ENCODE measurements at places on chromosomes 4 and X.
A peak's percentile ranks its signal among the peaks of the same experiment; 100 is the strongest.

DNA sequence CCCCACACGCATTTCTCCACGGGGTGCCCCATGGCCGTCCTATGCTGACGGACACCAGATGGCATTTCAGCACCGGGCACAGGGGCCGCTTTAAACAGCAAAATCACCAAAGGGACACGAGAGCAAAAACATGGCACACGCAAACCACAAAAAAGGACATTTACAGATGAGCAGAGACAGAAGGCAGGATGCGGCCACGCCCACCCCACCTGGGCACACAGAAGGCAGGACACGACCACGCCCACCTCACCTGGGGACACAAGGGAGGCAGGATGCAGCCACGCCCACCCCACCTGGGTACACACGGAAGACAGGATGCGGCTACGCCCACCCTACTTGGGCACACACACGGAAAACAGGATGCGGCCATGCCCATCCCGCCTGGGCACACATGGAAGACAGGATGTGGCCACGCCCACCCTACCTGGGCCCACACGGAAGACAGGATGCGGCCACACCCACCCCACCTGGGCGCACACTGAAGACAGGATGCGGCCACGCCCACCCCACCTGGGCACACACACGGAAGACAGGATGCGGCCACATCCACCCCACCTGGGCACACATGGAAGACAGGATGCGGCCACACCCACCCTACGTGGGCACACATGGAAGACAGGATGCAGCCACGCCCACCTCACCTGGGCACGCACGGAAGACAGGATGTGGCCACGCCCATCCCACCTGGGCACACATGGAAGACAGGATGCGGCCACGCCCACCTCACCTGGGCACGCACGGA, 69.1 kb downstream of the FAM53A start:
- H3K4me1 ChIP-seq: no peaks in the 10 kb centered on the region
- DNase-seq: peak; percentile 56
- H3K27me3 ChIP-seq: no peaks in the 10 kb centered on the region
- H3K4me3 ChIP-seq: no peak overlapping the region

GRCh38 chrX:49264460-49264859, at the start of gene FOXP3:
TSS of gene FOXP3 (minus strand) at chrX:49264710. CDS start at chrX:49258505, 6,205 bp downstream.
- no peak within 1 kb of the TSS for H3K27ac ChIP-seq
- H3K4me1 ChIP-seq: peaks cover 5% of the 10 kb centered on the region
- H3K36me3 ChIP-seq: no peaks in the 10 kb centered on the region
- H3K27me3 ChIP-seq: no peaks in the 10 kb centered on the region
- no peak for DNase-seq

GRCh38 chr4:143348233-143349077, 11.8 kb downstream of the GAB1 start:
- no peak overlapping the region for H3K27ac ChIP-seq
- no peaks in the 10 kb centered on the region for H3K4me1 ChIP-seq
- DNase-seq: no peak
- H3K4me3 ChIP-seq: no peak overlapping the region

- H3K36me3 ChIP-seq: no peaks in the 10 kb centered on the region
- no peak overlapping the region for H3K4me3 ChIP-seq
- H3K27me3 ChIP-seq: peaks cover 2% of the 10 kb centered on the region
- H3K27ac ChIP-seq: no peak overlapping the region
- no peak for DNase-seq
These were observed 22.2 kb downstream of the PSAPL1 start for GRCh38 chr4:7412554-7412912.

GRCh38 chr4:169383724-169384123, 113.0 kb upstream of the SH3RF1 start:
- H3K4me3 ChIP-seq: no peak overlapping the region
- no peak for DNase-seq
- H3K4me1 ChIP-seq: no peaks in the 10 kb centered on the region
- no peak overlapping the region for H3K27ac ChIP-seq
- H3K27me3 ChIP-seq: no peaks in the 10 kb centered on the region

DNA sequence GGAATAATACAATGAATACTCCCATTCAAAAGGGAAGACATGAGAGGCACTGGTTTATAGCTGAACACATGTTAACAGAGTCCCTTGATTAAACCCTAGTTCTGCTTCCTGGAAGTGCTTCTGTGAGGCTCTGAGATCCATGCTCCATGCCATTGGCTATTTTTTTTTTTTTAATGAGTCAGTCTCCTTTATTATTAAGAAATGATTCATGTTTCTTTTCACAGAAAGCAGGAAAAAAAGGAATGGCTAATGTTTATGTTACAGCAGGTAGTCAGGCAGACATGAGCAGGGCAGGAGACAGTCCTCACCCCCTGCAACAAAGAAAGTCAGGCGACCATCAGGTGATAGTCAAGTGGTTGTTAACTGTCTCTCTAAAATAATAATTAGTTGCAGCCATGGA, 598.7 kb downstream of the EPHA5 start:
- no peaks in the 10 kb centered on the region for H3K4me1 ChIP-seq
- no peak overlapping the region for H3K27ac ChIP-seq
- no peak for DNase-seq

GRCh38 chr4:152777488-152777887, 2.0 kb downstream of the TIGD4 start:
- no peak overlapping the region for H3K4me3 ChIP-seq
- no peak for DNase-seq
- no peak overlapping the region for H3K27ac ChIP-seq
- H3K4me1 ChIP-seq: peaks cover 15% of the 10 kb centered on the region

- H3K27me3 ChIP-seq: no peaks in the 10 kb centered on the region
- DNase-seq: no peak
- peaks cover 4% of the 10 kb centered on the region for H3K4me1 ChIP-seq
- no peak overlapping the region for H3K27ac ChIP-seq
These were observed 499.8 kb downstream of the MID1IP1 start for GRCh38 chrX:39301036-39301435.

- H3K4me1 ChIP-seq: no peaks in the 10 kb centered on the region
- H3K4me3 ChIP-seq: no peak overlapping the region
- H3K27ac ChIP-seq: no peak overlapping the region
These were observed 10.8 kb upstream of the SFRP2 start for GRCh38 chr4:153799694-153800074.

DNA sequence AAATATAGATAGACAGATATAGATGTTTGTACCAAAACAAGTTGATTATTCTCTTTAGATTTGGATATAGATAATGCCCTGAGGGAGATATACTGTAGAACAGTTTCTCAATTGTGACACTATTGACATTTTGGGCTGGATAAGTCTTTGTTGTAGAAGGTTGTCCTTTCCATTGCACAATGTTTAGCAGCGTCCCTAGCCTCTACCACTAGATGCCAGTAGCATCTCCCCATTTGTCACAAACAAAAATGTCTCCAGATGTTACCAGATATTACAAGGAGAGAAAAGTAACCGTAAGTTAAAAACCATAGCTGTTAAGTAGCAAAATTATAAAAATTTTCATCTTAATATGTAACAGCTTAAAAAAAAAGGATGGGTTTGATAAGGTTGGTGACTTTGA, 2595.3 kb downstream of the ARAP2 start:
- H3K4me1 ChIP-seq: no peaks in the 10 kb centered on the region
- no peak overlapping the region for H3K4me3 ChIP-seq
- no peak overlapping the region for H3K27ac ChIP-seq
- H3K36me3 ChIP-seq: no peaks in the 10 kb centered on the region
- no peak for DNase-seq

GRCh38 chrX:10021461-10022272, 54.5 kb downstream of the CLDN34 start:
- H3K36me3 ChIP-seq: no peaks in the 10 kb centered on the region
- H3K27me3 ChIP-seq: no peaks in the 10 kb centered on the region
- no peak overlapping the region for H3K4me3 ChIP-seq
- no peaks in the 10 kb centered on the region for H3K4me1 ChIP-seq
- no peak overlapping the region for H3K27ac ChIP-seq
- no peak for DNase-seq

DNA sequence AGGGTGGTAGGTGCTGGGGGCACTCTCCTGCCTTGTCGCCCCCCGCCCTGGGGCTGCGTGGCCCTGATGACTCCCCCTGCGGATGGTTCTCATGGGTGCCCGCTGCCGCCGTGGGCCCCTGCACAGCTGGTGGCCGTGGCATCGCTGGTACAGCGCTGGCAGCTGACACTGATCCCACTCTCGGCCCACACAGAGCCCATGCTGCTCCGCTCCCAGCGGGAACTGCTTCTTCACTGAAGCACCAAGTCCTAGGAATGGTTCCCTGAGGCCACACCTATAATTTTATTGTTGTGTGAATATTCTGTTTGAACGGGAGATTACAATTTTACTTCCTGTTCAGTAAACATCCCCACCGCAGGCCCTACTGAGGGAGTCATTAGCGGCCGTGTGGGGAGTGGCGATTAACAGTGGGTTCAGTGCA, 138.6 kb upstream of the NKX1-1 start:
- no peak overlapping the region for H3K4me3 ChIP-seq
- peak overlapping the region; percentile 43 for H3K27ac ChIP-seq
- H3K36me3 ChIP-seq: no peaks in the 10 kb centered on the region
- H3K4me1 ChIP-seq: no peaks in the 10 kb centered on the region
- DNase-seq: peak; percentile 34

GRCh38 chr4:126395664-126396063, 1080.9 kb downstream of the FAT4 start:
- no peak for DNase-seq
- no peaks in the 10 kb centered on the region for H3K4me1 ChIP-seq
- H3K4me3 ChIP-seq: no peak overlapping the region
- H3K27ac ChIP-seq: no peak overlapping the region
- H3K36me3 ChIP-seq: no peaks in the 10 kb centered on the region
- no peaks in the 10 kb centered on the region for H3K27me3 ChIP-seq

DNA sequence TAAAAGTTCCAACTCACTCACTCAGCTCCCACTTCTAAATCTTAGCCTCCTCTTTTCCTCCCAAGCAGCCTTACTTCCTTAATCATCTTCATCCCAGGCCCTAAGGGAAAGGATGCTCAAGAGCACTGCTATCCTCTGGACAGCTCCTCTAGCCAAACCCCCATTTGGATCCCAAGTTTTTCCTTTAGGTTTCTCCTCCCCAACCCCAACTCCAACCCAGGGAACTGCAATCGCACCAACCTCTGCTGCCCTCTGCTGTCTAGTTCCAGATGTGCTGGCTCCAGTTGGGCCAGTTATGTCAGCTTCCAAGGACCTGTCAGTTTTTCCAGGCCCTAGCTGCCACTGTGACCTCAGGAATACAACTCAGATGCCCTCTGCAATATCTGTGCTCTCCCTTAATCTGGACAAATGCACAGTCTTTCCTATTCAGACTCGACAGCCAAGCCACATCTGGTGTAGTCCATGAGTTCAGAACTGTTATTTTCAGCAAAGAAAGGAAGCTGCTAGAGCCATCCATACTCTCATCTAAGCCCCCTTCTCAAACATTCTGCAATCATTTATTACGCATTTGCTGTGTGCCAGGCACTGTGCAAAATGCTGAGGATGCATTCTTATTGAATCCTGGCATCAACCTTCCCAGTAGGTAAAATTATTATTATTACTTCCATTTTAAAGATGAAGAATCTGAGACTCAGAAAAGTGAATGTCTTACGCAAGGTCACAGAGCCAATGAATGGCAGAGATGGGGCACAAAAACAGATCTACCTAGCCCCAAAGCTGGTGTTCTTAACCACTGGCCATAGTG, 12.3 kb upstream of the XPNPEP2 start:
- no peak overlapping the region for H3K27ac ChIP-seq
- H3K36me3 ChIP-seq: no peaks in the 10 kb centered on the region
- no peak overlapping the region for H3K4me3 ChIP-seq
- DNase-seq: no peak
- peaks cover 17% of the 10 kb centered on the region for H3K4me1 ChIP-seq

- no peaks in the 10 kb centered on the region for H3K4me1 ChIP-seq
- H3K27me3 ChIP-seq: no peaks in the 10 kb centered on the region
- no peak overlapping the region for H3K27ac ChIP-seq
- no peak for DNase-seq
These were observed 76.9 kb downstream of the RRAGB start for GRCh38 chrX:55794405-55794804.

GRCh38 chr4:1410491-1411325, 4.5 kb upstream of the NKX1-1 start:
- no peak for DNase-seq
- H3K27ac ChIP-seq: no peak overlapping the region
- no peaks in the 10 kb centered on the region for H3K36me3 ChIP-seq
- no peaks in the 10 kb centered on the region for H3K27me3 ChIP-seq
- no peaks in the 10 kb centered on the region for H3K4me1 ChIP-seq

DNA sequence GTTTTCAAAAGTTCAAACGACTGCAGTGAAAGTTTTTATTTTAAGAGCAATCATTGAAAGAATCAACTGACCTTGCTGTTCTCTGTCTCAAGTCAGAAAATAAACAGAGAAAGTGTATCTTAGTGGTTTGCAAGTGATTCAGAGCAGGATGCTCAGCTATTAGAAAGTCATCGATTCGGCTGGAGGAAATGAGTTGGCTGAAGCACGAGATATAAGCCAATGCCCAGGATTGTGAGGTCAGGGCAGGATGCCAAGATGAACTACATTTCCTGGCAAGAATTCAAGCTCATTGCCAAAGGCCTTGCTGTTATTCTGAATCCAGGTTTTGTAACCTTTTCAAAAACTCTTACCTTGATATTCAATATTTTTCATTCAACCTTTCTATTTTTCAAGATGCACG, 541.4 kb upstream of the BOD1L1 start:
- no peaks in the 10 kb centered on the region for H3K27me3 ChIP-seq
- no peak for DNase-seq
- no peaks in the 10 kb centered on the region for H3K36me3 ChIP-seq
- no peaks in the 10 kb centered on the region for H3K4me1 ChIP-seq
- H3K27ac ChIP-seq: no peak overlapping the region

DNA sequence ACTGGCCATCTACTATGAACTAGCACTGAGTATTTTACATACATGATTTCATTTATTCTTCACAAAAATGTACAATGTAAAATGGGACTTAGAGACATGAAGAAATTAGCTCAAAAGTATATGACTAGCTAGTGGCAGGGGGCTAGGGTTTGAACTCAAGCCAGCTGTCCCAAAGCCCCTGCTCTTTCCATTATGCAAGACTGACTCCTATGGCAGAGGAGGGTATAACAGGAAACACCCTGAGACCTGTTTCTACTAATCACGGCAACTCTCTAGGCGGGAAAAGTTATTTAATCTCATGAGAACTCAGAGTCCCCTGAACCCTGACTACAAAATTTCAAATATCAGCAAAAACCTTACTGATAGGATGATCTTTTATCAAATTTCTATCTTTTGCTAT, 150.6 kb downstream of the PRDM5 start:
- H3K4me1 ChIP-seq: no peaks in the 10 kb centered on the region
- H3K36me3 ChIP-seq: no peaks in the 10 kb centered on the region
- DNase-seq: no peak
- H3K27me3 ChIP-seq: no peaks in the 10 kb centered on the region

DNA sequence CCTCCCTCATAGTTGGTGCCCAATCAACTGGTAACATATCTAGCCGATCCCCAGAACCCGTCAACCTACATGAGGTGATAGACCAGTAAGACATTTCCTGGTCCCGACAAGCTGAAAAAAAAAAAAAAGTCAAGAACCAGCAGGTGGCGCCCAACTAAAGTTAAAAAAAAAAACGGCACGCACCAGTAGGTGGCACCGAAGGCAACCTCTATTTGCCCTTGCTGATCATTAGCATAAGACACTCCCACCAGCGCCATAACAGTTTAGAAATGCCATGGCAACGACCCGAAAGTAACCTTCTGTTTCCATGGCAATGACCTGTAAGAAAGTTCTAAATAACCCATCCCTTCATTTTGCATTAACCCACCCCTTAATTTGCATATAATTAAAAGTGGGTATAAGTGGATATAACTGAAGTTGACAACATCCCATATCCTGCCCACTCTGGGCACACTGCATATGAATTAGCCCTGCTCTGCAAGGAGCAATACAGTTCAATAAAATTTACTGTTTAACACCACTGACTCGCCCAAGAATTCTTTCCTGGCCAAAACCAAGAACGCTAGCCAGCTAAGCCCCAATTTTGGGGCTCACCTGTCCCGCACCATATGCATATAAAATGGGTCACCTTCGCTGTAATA, 83.9 kb upstream of the SPANXB1 start:
- peak; percentile 52 for DNase-seq
- no peaks in the 10 kb centered on the region for H3K4me1 ChIP-seq
- H3K4me3 ChIP-seq: no peak overlapping the region
- H3K36me3 ChIP-seq: no peaks in the 10 kb centered on the region
